ENCODE measurements at places on chromosomes 7 and 10.

GRCh38 chr10:88903715-88904114 lies 23.7 kb downstream of the STAMBPL1 start:
- DNase-seq: no peak

- DNase-seq: no peak
Measured at GRCh38 chr7:124379296-124379695, 346.4 kb upstream of the TMEM229A start.

- DNase-seq: no peak
Measured at GRCh38 chr7:14275356-14275755, 285.9 kb upstream of the ETV1 start.

DNA sequence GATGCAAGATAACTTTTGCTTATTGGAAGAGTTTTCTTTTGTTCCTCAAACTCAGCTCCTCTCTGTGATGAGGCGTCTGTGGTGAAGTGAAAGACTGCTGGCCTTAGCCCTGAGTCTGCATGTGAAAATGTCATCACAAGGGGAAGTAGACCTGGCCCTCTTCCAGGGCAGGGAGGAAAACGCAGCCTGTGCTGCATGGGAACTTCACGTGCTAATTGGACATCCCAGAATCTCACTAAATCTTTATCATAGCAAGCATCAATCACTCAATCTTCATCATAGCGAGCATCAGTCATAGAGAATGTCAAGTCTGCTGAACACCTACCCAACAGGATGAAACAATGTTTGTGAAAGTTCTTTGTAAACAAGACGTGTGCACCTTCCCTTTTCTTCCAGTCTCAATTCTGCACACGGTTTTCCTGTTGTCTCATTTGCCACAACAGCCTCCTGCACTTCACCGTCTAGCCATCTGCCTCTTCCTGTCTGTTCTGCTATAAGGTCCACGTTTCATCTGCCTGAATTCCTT lies 314.6 kb downstream of the FRMD4A start:
- no peak for DNase-seq

GRCh38 chr7:116195451-116195850 lies 14.9 kb upstream of the TES start:
- DNase-seq: no peak

GRCh38 chr10:85284778-85285770 lies 956.7 kb downstream of the CCSER2 start:
- no peak for DNase-seq

DNA sequence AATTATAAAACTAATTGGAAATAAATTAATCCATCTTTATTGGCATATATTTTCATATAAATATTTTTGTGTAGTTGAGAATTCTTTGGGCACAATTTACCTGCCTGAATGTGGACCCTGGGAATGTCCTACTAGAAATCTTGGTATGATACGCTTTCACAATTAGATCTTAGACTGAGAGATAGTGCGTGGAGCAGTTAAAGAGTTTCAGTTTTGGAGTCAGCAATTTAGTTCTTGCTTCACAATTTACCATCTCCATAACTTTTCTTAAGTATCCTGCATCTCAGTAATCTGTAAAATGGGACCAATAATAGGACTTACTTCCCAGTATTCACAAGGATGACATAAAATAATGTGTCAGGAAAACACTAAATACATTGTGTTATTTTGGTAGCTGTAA lies 2.0 kb downstream of the MTPN start:
- DNase-seq: no peak

- no peak for DNase-seq
Measured at GRCh38 chr10:52213321-52213752, 100.7 kb upstream of the DKK1 start.

- no peak for DNase-seq
Measured at GRCh38 chr10:48455055-48455391, 148.5 kb downstream of the MAPK8 start.

GRCh38 chr10:111018021-111018420 lies 58.8 kb upstream of the ADRA2A start:
- no peak for DNase-seq

GRCh38 chr10:110724116-110724921 lies 80.2 kb downstream of the RBM20 start:
- DNase-seq: no peak

- no peak for DNase-seq
Measured at GRCh38 chr7:124124201-124124600, 91.3 kb upstream of the TMEM229A start.

- DNase-seq: no peak
Measured at GRCh38 chr7:102147008-102147407, 139.7 kb upstream of the SH2B2 start.

DNA sequence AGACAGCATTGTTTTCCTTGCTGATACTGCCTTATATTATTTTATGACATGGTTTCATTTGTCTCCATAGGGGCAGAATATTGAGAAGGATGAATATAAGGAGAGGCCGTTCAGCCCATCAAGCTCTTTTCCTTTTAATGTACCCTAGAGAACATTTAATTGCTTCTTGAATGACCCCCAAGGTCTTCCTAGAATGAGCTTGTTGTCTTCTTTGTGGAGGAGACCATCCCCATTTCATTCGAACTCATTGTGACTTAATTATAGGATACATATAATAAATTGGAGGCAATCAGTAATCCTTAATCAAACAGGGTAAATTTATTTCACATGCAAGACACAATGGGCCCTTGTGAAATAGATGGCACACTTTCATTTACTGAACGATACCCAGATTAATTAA lies 231.3 kb downstream of the MDFIC start:
- DNase-seq: no peak

DNA sequence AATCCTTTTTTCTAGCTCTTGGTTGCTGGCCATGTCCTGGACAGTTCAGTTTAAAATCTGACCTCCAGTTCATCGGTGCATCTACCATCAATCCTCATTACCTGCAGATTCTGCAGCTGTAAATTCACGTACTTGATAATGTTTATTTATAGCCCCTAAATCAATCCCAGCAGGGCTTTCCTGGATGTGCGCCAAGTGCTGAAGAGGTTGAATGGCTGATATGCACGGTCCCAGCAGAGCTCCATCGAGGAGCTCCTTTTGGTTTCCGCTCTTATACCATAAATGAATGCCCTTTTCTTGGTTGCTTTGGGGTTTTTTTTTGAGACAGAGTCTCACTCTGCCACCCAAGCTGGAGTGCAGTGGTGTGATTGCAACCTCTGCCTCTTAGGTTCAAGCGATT lies 91.2 kb upstream of the CCZ1B start:
- DNase-seq: no peak

DNA sequence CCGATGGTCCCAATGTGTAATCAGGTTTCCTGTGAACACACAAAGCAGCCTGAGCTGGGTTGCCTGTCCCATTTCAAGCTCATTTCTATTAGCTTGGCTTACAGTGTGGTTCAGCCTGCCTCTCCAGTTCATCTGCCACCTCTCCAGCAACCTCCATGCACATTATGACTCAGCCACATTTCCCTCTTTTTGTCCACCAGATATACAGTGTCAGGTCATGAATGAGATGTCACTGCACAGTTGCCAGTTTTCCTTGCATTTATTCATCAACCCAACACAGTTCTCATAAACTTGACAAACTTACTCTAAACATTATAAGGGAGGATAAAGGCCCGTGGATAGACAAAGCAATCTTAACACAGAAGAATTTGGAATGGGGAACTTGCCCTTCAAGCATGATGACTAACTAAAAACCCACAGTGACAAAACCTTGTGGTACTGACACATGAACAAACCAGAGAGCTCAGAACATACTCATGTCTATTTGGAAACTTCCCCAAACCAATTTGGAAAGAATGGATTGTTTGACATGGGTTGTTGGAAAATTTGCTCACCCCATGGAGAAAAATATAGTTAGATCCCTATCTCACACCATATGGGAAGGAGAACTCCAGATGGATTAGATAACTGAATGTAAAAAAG lies 2.5 kb upstream of the CFAP58 start:
- DNase-seq: no peak

GRCh38 chr10:29895456-29895855 lies 163.9 kb downstream of the JCAD start:
- no peak for DNase-seq

DNA sequence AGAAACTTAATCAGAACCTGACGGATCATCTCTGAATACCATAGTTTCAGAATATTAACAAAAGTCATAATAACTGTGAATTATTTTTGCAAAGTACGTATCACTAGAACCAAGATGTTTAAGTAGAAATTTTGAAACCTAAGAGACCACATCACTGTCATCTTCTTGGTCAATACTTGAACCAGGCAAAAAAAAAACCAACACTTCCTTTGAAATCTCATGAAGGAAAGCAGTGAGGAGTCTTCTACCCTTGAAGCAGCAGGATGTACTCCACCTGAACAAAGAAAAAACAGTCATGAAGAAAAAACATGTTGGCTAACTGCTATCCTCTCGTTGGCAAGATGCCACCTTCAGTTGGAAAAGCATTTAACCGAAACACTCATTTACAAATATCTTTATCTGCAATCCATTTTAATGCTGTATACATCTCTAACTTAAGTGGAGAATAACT lies 82.4 kb downstream of the SRPK2 start:
- no peak for DNase-seq

DNA sequence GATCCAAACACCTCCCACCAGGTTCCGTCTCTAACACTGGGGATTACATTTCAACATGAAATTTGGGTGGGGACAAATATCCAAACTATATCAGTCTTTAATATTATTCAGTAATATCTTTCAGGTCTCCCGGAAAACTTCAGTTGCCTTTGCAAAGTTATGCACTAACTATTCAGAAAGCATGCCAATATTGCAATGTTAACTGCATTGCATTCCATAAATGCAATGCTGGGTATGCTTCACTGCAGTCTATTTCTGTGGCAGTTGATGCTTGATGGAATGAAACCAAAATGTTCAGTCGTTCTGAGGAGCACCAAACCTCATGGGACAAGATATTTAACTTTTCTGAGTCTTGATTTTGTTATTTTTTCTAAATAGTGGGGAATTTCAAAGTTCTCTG lies 147.5 kb downstream of the SLC16A9 start:
- no peak for DNase-seq

DNA sequence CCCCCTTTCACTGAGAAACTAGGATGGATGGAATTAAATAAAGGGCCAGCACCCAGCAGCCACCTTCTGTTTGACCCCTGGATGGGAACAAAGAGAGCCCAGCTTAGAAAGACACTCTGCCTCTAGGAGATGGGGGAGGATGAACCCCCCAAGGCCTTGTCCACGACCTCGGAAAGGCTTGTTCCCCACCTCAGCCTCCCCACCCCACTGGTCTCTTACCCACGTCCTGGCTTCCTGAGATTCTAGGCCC lies 9.7 kb downstream of the ITPRIP start:
- DNase-seq: no peak

GRCh38 chr10:44102726-44103255 lies 282.1 kb downstream of the CXCL12 start:
- no peak for DNase-seq

- DNase-seq: no peak
Measured at GRCh38 chr10:88676283-88677060, 12.2 kb downstream of the LIPF start.

- no peak for DNase-seq
Measured at GRCh38 chr7:137820677-137821420, 25.9 kb downstream of the DGKI start.

DNA sequence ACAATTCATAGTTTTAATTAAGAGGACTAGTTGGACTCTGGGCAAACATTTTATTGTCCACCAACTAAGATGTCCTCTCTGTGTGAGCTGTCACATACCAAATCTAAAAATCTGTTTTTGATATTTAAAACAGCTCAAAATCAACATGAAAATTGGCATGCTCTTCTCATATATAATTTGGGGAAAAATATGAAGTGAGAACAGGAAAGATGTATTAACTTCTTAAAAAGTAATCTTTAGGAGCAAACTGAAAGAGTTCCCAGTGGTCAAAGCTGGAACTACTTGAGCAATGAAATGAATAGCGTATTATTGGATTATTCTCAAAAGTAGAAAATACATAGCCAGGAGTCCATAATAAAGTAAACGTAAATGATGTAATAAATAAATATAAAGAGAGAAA lies 147.2 kb downstream of the DYNC1I1 start:
- DNase-seq: no peak

DNA sequence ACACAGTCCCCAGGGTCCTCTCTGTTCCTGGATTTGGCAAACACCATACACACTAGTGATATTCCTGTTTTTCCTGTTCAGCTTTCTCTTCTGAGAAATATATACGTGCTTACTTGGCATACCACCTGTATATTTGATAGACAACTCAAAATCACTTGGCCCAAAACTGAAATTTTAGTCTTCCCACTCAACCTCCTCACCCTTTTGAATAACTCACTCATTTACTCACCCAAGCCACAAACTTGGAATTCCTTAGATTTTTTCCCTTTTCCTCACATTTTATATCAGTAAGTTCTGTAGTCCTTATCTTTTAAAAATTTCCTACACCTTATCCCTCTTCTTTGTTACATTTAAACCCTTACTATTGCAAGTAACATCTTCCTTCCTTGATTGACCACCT lies 143.4 kb downstream of the PPP1R3A start:
- no peak for DNase-seq

GRCh38 chr7:464454-465401 lies 54.9 kb downstream of the PDGFA start:
- DNase-seq: peak; percentile 23

- DNase-seq: no peak
Measured at GRCh38 chr10:127756264-127756663, 19.3 kb downstream of the FOXI2 start.

- no peak for DNase-seq
Measured at GRCh38 chr7:154902600-154903082, 100.3 kb downstream of the PAXIP1 start.

DNA sequence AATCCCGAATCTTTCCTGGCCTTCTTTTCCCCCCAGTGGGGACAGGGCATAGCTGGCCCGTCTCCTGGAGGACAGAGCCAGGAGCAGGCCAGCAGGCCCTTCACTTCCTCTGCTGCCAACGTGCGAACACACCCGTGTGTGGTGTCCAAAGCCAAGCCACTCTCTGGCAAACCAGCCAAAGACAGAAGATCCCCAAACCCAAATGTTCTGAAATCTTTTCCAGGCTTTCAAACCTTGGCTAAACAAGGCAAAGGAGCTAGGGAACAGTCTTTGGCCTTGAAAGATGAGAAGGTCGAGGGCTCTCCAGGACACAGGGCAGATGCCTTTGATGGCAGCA lies 63.0 kb downstream of the PROSER2 start:
- no peak for DNase-seq

GRCh38 chr10:31602541-31603234 lies 283.7 kb downstream of the ZEB1 start:
- no peak for DNase-seq

GRCh38 chr10:126240483-126240882 lies 147.8 kb downstream of the ADAM12 start:
- DNase-seq: no peak

DNA sequence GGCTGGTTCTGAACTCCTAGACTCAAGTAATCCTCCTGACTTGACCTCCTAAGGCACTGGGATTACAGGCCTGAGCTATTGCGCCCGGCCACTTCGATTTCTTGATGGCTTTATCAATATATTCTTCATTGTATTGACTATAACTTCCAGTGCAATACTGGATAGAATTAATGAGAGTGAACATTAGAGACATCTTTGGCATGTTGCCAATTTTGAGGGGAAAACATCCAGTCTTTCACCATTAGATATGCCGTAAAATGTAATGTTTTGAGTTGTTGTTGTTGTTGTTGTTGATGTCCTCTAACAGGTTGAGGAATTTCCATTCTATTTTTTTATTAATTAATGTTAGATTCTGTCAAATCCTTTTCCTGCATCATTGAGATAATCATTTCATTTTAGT lies 578.9 kb downstream of the ZWINT start:
- no peak for DNase-seq

GRCh38 chr7:100065452-100066186 lies 15.9 kb downstream of the ZNF3 start:
- no peak for DNase-seq

GRCh38 chr10:11697718-11698527 lies 44.3 kb upstream of the ECHDC3 start:
- DNase-seq: no peak
